CD4-positive, alpha-beta T cell (primary cell): ENCODE measurements at places on chromosomes 6 and 20.
A peak's percentile ranks its signal among the peaks of the same experiment; 100 is the strongest.

GRCh38 chr6:49609285-49609684, 27.4 kb downstream of the RHAG start:
- DNase-seq = no peak

DNA sequence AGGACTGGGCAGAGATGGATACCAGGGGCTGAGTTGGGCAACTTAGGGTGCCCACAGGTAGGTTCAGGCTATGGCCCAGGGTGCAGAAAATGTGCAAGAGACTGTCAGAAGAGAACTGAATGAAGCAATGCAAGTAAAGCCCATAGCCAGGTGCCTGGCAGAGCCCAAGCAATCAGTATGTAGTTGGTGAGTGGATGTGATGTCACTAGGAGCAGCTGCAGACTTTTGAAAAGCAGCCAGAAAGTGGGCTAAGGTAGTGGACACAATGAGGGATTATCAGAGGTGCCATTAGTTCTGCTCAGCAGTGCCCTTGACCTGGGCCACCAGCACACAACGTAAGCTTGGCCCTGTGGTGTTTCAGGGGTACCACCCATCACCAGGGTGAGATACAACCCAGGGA, 135.3 kb downstream of the SOBP start:
- DNase-seq = no peak

GRCh38 chr6:106181664-106182418, 95.7 kb downstream of the PRDM1 start:
- DNase-seq = no peak

- no peak for DNase-seq
Measured at GRCh38 chr6:53412751-53413150, 64.0 kb upstream of the ELOVL5 start.

DNA sequence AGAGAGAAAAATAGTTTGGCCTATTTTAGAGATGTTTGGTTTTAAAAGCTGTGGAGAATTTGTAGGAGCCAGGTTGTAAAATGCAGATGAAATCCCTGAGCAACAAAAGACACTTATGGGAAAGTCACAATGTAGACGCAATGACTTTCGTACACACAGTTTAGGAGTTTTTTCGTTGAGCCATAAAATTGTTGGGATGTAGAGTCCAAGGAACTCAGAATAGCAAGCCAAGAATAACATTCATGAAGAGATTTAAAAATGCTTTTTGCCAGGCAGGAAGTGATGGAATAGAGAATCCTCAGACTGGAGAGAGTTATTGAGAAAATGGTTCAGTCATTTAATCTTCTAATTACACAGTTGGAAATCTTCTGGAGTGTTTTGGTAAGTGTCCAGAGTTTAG, 11.5 kb upstream of the PROKR2 start:
- DNase-seq = no peak

- DNase-seq = peak; percentile 79
Measured at GRCh38 chr20:8043687-8044282, 24.2 kb upstream of the TMX4 start.

GRCh38 chr6:110399219-110400071, 15.9 kb downstream of the DDO start:
- DNase-seq = no peak

- no peak for DNase-seq
Measured at GRCh38 chr20:43430265-43431133, 27.2 kb upstream of the SRSF6 start.

DNA sequence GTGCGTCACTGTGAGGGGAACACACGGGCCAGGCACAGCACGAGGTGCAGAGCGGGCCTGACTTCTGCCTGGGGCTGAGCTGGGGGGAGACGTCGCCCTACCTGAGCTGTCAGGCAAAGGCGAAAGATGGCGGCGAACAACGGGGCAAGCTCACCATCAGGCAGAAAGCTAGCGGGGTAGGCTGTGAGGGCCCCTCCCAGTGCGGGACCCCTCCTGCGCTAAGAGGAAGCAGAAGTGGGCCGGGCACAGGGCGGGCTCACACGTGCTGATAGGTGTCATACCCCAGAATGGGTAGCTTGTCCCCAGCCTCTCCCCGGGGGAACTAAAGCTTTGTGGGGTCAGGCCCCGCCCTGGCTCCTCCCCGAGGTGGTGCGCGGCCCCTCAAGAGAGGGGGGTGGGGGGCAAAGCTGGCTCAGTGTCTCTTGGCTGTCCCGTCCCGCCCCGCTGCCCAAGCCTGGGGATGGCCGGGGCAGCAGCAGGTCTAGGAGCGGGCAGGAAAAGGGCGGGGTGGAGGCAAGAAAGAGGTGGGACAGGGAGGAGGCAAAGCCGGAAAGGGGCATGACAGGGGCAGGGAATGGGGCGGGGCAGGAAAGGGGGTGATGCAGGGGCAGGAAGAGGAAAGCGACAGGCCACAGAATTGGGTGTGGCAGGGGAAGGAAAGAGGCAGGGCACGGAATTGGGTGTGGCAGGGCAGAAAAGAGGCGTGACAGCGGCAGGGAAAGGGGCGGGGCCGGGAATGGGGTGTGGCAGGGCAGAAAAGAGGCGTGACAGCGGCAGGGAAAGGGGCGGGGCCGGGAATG, 14.7 kb downstream of the UCKL1 start:
- DNase-seq = peak; percentile 88

- no peak for DNase-seq
Measured at GRCh38 chr6:34562350-34562749, 6.2 kb upstream of the SPDEF start.

GRCh38 chr6:41704028-41704427, 31.4 kb downstream of the TFEB start:
- DNase-seq = no peak

- peak; percentile 34 for DNase-seq
Measured at GRCh38 chr20:4091490-4092479, 76.4 kb upstream of the RNF24 start.

- DNase-seq = no peak
Measured at GRCh38 chr20:59565768-59566461, 38.4 kb upstream of the PHACTR3 start.

DNA sequence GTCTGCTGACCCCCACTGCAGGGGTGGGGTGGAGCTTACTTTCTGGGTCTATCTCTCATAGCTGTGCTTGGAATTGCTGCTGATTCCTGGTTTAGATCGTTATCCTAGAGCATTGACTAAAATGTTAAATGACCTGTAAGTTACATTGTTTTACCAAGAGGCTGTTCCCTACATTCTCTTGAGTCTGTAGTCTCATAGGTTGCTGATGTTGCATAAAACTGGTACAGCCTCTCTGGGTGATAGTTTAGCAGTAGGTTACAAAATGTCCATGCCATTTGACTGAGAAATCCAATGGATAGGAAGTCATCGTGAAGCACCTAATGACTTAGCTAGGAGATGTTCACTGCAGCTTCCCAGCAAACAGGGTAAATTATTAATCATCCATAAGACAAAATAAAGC, 62.4 kb downstream of the TPD52L1 start:
- no peak for DNase-seq

GRCh38 chr6:10837622-10837994, 731 bp downstream of the MAK start:
- no peak for DNase-seq

DNA sequence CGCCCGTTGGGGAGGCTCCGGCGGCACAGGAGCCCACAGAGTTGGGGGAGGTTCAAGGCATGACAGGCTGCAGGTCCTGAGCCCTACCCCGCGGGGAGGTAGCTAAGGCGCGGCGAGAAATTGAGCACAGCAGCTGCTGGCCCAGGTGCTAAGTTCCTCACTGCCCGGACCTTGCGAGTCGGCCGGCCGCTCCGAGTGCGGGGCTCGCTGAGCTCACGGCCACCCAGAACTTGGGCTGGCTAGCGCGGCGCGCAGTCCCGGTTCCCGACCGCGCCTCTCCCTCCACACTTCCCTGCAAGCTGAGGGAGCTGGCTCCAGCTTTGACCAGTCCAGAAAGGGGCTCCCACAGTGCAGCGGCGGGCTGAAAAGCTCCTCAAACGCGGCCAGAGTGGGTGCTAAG, 23.9 kb upstream of the KIF13A start:
- DNase-seq = no peak

GRCh38 chr6:167663316-167663715, 163.4 kb upstream of the AFDN start:
- DNase-seq = no peak

DNA sequence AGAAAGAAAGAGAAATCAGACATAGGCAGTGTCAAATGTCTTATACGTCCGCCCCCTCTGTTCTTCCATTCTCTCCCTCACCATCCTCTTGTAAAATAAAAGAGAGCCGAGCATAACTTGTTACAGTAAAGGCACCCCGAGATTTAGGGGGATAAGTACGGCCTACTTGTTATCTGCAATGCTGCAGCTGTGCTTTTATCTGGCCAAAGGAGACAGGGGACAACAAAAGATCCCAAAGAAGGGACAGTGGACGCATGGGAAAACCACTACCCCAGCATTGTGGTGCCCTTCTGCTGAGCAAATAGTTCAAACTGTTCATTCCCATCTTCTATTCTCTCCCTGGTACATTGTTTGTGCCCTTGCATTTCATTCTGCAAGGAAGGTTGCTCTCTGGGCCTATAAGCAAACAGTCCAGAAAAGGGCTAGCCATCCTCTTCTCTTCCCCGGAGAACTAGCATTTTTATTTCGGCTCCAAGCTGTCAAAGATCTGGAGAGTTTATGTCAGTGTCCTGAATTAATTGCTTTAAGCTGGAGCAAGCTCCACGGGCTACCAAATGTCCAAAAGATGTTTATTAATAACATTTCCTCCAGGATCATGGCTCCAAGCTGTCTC, 22.3 kb downstream of the FOXA2 start:
- no peak for DNase-seq

DNA sequence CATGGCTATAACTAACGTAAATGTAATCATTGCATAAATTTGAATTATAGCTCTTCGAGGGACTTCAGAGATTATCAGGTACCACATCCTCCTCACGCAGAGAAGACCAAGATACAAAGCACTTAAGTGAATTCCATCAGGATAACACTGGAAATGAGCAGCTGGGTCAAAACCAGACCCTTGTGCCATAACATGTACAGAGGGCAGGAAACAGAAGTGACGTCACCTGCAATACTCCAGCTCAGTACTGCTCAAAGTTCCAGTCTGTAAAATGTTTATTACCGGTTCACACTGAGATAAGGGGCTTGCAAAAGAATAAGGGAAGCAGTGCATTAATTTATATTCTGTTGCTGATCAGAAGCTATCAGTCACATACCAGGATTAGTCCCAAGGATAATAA, 45.8 kb downstream of the RGS17 start:
- DNase-seq = no peak

GRCh38 chr6:19831358-19831757, 5.8 kb upstream of the ID4 start:
- no peak for DNase-seq

- DNase-seq = no peak
Measured at GRCh38 chr6:2296781-2297180, 51.4 kb upstream of the GMDS start.

DNA sequence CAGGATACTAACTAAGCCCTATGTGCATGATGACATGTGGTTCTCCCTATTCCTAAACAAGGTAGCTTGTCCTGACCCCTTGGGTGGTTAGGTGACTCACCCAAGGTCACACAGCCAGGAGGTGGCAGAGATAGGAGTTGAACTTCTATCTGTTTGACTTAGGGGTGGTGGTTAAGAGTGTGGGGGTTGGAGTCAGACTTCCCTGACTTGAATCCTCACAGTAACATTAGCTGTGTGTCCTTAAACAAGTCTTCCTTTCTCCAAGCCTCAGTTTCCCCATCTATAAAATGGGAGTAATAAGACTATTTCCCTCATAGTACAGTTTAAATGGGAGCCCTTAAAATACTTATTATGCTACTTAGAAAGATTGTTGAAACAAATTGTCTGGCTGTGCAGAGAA, 21.9 kb downstream of the SLC12A5 start:
- no peak for DNase-seq

GRCh38 chr6:78908621-78909020, 41.3 kb downstream of the IRAK1BP1 start:
- DNase-seq = no peak

GRCh38 chr6:114740547-114740946, 397.7 kb upstream of the HS3ST5 start:
- DNase-seq = no peak

DNA sequence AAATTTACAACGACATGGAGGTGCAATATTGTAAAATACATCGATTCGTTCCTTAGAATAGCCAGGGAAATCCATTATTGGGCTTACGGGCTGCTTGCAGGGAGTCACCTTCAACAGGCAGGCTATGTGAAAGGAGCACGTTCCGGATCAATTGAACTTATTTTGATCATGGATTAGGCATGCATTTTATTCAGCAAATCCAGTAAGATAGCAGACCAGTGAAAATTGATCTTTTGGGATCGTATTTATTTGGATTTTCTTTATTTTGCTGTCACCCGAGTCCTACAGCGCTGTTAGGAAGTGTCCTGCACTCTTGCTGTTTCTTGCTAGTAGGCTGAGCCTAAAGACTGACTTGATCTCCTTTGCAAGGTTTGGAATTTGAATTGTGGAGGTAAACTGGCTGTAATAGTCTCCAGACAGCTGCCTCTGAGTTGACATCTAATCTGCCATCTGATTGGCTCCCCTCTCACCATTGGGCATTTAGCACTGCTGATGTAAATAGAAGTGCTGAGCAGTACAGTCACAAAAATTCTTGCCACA, 3.0 kb downstream of the ARID1B start:
- DNase-seq = peak; percentile 59

DNA sequence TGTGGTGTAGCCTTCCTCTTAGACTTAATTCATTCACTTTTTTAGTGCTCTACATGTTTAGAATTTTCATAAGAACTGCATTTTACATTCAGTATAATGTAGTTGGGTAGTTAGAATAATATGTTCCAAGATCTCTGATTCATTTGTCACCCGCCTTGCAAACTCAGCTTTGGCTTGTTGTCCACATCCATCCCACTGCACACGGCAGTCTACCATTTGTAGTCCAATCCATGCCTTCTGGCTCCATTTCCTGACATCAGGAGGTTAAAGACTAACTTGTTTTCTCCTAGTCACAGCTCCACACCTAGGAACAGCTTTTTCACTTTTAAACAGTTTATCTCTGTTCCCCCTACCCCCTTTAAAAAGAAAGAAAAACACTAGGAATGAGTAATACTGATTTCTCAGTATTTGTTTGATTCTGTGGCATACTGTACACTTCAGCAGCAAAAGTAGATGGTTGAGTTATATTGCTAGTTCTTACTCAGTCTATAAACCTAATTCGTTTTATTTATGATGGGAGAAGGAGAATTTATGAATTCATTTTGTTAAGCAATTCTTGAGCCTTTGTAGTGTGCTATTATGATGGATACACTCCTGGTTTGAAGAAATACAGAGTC, 180.9 kb downstream of the ARID1B start:
- DNase-seq = no peak

DNA sequence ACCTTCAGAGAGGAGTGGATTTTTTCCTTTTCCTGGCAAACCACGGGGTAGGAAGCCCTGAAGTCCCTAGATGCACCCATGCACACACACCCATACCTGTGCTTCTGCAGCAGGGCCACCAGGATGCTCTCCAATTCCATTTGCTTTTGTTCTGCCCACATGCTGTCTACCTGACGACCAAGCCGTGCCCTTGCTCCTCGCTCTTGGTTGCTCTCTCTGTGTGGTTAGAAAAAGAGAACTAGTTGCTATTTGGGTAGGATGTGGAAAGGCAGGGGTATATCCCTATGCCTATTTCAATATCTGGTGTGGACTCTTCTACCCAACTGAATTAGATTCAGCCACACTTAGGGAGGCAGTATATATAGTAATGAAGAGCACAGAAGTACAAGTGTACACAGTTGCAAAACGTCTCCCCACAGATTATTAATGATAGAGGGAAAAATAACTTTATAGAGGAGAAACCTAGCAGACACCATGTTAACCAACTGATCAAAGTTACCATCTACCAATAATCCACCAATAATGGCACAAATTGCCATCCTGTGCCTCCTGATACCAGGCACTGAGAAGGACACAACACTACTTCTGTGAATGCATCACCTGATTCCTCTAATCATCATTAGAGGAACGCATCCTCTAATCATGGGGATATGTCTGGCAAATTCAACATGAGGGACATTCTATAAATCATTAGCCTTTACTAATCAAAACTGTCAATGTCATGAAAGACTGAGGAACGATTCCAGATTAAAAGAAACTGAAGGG, 7.3 kb downstream of the GHRH start:
- no peak for DNase-seq
